ENCODE measurements at places on chromosomes 16 and 17.

DNA sequence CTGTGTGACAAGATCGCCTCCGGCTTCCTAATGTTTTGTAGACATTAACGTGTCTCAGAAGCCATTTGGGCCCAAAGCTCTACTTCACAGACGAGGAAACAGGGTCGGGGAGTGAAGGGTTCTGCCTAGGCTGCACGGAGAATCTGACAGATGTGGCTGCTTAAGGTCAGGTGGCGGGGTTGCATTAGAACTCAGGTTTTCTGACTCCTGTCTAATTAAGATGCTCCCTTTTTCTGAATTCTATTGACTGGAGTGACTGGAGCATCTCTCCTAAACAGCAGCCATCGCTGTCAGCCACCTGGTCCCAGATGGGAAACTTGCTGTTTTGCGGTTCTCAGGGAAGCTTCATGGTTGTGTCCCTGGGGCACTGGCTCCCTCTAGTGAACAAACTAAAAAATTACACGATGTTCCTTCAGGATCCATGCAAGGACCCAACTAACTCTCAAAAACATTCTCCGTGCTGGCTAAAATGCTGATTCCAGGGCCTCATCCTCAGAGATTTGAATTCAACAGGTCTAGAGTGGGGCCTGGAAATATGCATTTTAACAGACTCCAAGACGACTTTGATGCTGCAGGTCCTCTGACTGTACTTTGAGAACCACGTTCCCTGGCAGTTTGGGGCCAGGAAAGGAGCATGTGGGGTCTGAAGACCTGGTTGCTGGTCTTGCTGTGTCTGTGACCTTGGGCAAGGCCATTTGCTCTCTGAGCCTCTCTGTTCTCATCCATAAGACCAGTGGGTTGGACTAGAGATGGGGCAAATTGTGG is 117.4 kb downstream of the IRF8 start:
- DNase-seq, result no peak

DNA sequence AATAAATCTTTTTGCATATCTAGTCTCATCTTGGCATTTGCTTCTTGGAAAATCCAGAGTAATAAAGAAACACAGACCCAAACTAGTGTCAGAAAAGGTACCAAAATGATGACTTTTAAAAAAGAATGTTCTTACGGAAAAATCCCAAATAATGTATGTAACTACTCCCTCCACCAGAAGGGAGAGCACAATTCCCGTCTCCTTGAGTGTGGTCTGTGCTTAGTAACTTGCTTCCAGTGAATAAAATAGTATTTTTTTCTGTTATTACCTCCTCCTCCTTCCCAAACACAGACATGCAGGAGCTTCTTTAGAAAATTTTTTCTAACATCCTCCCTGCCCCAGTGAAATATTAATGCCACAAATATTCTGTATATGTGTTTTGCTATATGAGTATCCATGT is 358.1 kb downstream of the ZFHX3 start:
- DNase-seq, result no peak

DNA sequence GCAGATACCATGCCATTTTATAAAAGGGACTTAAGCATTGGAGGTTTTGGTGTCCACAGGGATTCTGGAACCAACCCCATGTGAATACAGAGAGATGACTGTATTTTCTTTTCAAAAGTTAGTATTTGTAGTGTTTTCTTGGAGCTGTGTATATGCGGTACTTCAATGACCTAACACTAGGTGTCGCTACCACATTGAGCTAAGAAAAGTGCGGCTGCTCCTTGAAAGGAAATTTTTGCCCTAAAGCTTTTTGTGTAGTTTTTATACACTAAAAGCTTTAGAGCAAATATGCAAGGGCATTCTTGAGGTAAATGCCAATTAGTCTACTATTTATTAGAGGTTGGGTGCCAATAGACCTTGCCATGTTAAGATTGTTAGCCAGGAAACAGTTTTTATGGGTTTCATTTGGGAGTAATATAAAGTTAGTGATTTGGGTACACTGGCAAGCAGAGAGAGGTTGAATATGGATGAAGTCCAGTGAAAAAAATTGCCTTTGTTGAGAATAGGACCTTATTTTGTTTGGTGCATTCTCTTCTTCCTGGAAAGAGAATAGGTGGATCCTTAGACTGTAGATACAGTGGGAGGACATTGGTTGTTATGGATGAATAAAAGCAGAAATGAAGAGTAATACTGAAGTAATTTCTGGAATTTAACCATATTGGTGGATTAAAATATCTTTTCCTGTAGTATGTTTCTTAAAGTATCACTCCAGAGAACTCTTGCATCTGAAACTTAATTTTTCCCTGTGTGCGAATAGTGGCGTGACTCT is 43.3 kb downstream of the BCAS3 start:
- no peak for DNase-seq

DNA sequence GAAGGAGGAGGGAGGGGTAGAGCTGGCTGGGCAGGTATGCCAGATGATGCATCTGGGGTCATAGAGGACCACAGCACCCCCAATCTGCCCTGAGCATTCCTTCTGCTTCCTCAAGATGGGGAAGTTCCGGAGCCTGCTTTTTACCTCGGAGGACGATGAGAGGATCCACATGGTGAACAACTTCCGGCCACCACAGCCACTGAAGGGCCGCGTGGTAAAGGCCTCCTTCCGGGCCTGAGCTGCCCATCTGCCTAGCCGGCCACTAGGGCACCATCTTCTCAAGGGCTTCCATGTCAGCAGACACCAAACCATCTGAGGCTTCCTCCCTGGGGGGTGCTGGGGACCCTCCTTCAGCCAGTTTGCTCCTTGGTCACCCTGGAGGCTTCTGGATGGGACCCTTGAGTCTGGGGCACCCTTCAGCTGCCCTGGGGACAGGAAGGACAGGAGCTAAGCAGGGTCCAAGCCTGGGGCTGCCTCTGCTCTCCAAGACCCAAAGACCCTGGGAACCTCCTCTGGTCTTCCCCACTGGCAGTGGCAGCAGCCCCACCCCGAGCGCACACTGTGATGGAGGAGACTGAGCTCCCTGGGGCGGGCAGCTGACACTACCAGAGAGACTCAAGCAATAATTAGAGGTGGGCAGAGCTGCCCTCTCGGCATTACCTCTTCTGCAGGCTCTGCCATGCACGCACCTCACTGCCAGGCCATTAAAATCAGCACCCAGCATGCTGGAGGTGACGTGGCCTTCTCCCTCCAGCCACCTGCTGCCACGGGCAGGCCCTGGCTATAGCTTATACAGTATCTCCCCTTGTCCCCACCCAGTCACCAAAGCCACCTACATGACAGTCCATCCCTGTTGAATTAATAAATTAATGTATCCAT is 9.3 kb downstream of the CA7 start:
- DNase-seq, result no peak

- DNase-seq, result no peak
Measured at GRCh38 chr17:44927696-44928095, 12.4 kb upstream of the GFAP start.

- DNase-seq, result no peak
Measured at GRCh38 chr16:84821728-84822689, 2.2 kb downstream of the CRISPLD2 start.

GRCh38 chr16:3085868-3086595 is 13.1 kb downstream of the ZSCAN10 start:
- DNase-seq, result no peak

- DNase-seq, result no peak
Measured at GRCh38 chr16:62077998-62078397, 41.8 kb upstream of the CDH8 start.

GRCh38 chr17:28279411-28279810 is 39.6 kb upstream of the TMEM97 start:
- no peak for DNase-seq

GRCh38 chr16:2426941-2427361 is 2.3 kb upstream of the CCNF start:
- DNase-seq, result no peak
